ENCODE measurements at places on chromosomes 4 and X. TPM values are rescaled to one million over a fixed set of nuclear protein-coding genes. Genes with fewer than 3 reads are reported as not detected.

The MED28 gene
- 60.4 TPM for polyA plus RNA-seq

DNA sequence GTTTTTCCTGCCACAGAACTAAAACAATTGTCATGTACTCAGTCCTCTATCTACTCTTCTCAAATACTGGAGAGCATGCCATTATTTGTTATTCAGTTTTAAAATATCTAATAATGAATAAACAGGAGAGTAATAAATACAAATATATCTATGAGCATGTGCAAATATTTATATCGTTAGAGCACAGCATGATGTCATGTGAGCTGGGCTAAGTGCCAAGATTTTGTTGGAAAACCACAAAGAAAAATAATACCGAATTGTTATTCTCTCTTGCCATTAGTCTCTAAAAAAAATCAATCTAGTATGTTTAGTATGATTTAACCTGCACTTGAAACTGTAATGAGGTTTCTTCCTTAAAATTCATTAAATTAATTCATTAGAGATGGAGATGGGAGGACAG, 97.3 kb downstream of the DDX60 start:
- DNase-seq: no peak

The CENPVL1 gene
- polyA plus RNA-seq: 0.18 TPM

GRCh38 chr4:81687471-81687870, 215.8 kb upstream of the RASGEF1B start:
- DNase-seq: no peak

DNA sequence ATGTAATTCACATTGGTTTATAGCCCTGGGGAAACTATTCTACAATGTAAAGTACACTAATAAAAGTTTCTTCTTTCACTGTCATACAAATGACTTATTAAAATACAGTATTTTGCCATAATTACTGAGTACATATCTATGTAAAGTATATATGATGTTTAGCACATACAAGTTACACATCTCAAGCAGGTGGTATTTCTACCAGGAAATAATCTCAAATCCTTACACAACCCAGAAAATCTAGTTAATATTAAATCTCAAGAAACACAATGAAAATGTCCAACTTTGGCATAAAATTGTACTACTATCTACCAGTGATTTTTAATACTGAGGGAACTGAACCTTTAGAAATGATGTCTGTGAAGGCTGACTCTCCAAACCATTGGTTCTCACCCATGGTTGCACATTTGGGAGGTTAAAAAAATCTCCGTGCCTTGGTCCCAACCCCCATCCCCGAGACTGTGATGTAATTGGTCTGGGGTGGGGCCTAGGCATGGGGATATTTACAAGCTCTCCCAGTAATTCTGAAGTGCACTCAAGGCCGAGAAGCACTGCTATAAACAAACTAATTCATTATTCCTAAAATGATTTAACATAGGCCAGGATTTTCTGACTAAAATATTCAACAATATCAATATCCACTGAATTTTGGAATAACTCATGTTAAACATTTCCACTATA, 27.6 kb downstream of the MAP3K15 start:
- DNase-seq: no peak

DNA sequence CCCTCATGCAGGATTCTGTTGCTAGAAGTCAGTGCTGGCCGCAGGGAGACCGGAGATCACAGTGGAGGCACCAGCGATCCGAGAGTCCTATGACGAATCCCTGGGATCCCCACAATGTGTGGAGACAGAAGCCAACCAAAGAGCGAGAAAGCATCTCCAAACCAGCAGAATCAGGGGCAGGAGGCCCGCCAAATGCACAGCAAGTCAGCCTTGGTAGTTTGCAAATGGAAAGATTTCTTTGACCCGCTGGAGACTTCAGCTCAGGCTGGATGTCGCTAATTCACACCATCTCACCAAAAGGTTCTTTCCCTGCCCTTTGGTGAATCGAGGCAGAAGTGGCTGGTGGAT, 505 bp upstream of the PKD2 start:
- no peak for DNase-seq

DNA sequence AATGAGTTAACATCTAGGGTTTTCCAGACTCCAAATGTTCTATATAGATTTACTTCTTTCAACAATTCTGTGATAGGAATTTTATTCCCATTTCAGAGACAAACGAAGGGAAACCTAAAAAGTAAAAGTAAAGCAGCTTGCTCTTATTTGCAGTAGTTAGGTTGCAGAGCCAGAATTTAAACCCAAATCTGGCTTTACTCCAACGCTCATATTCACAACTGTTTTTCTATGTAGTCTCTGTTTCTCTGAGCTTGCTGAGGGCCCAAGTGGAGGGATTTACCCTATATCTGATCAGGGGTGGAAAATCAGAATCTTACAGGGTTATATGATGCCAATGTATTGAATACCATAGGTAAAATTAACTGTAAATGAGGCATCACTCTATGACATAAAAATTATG, 599.1 kb upstream of the GRIA3 start:
- no peak for DNase-seq

The CCKAR gene
- not detected for polyA plus RNA-seq

DNA sequence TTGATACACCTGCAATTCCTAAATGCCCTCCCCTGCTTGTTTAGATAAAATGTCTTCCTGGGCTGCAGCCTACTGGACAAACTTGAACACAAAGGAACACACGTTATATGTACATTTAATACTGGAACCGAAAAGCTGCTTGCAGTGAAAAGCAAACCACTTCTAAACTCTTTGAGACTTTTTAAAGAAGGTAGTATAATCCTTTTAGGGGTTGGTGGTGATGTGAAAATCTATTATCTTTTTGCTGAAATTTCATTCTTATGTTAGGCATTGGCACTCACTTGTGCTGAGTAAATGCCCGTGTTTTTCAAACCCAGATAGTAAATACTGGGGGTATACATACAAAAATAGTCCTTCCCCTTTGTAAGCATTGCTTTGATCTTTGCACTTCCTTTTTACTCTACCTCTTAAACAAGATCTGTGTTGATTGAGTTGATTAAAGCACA, 2.2 kb downstream of the NFKB1 start:
- no peak for DNase-seq

DNA sequence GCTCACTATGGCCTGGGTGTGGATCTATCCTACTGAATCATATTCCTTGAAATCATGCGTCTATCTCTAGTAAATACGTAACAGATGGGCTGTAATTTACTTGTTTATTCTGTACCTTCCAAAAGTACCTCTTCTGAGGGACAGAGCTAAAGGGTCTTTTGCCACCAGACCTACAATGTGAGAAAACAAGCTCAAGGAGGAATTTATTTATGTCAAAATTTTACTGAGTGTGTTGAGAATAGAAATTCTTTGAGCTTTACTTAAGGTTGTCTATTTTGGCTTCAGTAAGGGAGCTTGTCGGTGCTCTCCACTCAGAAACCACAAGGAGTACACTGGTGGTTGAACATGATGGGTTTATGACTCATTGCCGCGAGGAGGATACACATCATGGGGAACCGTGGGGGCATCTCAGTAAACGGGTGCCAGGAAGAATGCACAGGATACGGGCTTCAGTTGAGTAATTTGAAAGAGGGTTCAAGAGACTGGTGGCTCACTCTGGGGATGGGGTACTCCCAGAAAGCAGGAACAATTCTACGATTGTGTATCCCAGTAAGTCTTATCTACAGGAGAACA, 3.0 kb downstream of the ANK2 start:
- DNase-seq: no peak

- DNase-seq: no peak
Measured at GRCh38 chr4:101337688-101338087, 9.6 kb downstream of the PPP3CA start.

The OTC gene
- 0.14 TPM for polyA plus RNA-seq

- DNase-seq: no peak
Measured at GRCh38 chr4:16843831-16844508, 54.5 kb downstream of the LDB2 start.

- DNase-seq: no peak
Measured at GRCh38 chr4:99457270-99457669, 22.1 kb upstream of the ADH7 start.

The DSPP gene
- polyA plus RNA-seq: not detected

The FATE1 gene
- 0.28 TPM for polyA plus RNA-seq

- no peak for DNase-seq
Measured at GRCh38 chr4:70734168-70734954, 12.6 kb downstream of the RUFY3 start.

DNA sequence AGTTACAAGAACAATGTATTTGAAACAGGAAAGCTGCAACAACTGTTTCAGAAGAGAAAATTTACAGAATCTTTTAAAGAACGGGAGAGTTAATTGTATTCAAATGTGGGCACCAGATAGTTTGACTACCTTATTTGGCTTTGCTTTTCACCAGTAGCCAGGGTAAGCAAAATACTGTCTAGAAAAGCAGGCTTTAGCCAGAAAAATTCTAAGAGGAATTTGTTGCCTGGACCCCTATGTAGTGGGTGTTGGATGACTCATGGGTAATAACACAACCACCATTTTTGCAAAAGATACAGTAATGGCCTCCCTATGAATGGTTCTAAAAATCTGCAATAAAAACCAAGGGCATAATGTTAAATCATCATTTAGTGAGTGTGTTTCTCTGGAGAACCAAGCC, 233.4 kb upstream of the ANXA3 start:
- DNase-seq: no peak

- peak; percentile 27 for DNase-seq
Measured at GRCh38 chr4:93791570-93792195, 36.9 kb upstream of the ATOH1 start.

DNA sequence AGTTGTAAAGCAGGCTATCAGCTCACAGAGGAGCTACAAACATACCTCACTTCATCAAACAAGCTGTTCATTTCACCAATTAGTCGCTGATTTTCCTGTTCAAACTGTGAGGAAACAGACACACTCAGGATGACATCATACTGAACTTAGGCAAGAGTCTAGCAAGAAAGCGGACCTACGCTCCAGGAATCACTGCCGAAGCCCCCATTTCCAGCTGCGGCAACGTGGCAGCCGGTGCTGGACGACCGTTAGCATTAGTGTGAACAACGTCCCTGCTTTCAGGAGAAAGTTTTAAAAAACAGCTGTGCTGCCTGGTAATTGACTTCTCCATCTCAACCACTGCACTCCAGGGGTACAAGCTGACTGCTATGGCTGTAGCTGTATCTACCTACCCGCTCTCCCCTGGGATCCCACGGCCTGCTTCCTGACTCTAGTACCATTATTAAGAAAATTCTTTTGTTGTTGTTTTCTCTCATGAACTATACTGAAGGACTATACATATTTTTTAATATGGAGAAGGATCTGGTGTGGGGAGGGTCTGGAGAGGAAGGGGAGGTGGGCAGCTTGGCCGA, 38.3 kb downstream of the NSG1 start:
- no peak for DNase-seq

DNA sequence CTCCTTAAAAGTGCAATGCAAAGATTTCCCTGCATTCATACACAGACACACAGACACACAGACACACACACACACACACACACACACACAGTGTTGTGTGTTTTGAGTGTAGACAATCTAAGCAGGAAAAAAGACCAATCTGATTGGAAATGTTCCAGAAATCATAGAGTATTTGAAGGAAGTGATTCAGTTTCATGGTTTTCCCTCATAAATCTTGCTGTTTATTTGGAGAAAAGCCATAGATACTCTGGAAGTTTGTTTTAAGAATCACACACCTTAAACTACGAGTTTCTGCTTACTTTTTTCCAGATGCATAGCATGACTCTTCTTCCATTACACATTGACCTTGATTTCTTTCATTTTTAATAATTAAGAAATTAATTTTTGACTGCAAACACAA, 298.5 kb upstream of the BMP3 start:
- DNase-seq: no peak

The RIPPLY1 gene
- 2.6 TPM for polyA plus RNA-seq

GRCh38 chrX:372856-373640, 13.7 kb downstream of the PPP2R3B start:
- DNase-seq: no peak

The FOXR2 gene
- not detected for polyA plus RNA-seq

- DNase-seq: no peak
Measured at GRCh38 chr4:37597034-37597433, 89.1 kb downstream of the RELL1 start.

DNA sequence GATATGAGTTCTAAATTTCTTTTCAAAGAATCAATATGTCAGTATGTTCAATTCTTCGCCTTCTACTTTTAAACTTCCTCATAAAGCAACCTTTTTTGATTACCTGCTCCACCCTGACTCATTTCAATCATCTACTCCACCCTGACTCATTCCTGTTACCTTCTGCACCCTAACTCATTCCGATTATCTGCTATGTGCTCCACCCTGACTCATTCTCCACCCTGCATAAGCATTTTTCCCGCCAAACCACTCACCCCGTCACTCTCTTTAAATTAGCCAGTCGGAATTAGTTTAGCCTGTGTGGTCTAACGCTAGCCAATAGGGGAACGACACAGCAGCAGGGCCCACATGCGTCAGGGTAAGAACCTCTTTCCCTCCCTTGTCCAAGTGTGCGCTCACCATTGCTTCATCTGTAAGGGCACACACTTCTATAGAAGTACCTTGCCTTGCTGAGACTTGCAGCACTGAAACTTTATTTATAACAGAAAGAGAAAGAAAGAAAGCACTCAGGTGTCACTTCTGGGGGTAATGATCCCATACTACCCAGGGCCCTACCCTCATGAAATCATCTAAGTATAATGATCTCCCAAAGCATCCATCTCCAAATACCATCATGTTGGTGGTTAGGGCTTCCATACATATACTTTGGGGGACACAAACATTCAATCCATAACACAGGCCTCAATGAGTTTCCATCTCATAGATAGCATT, 875.2 kb downstream of the RAPGEF2 start:
- DNase-seq: no peak

The DDX53 gene
- not detected for polyA plus RNA-seq

Data from right renal cortex interstitium (tissue), 3 donors.